ENCODE measurements at places on chromosomes 6 and 20.

GRCh38 chr6:31836474-31837368, 9.2 kb downstream of the HSPA1B start:
- no peak for DNase-seq

GRCh38 chr20:31894980-31895675, 24.7 kb downstream of the TTLL9 start:
- DNase-seq, result no peak

GRCh38 chr6:124676033-124676432, 286.2 kb upstream of the RNF217 start:
- no peak for DNase-seq

GRCh38 chr6:45473121-45473993, 95.6 kb upstream of the SUPT3H start:
- no peak for DNase-seq

- no peak for DNase-seq
Measured at GRCh38 chr6:119902681-119903080, 553.1 kb upstream of the MAN1A1 start.

DNA sequence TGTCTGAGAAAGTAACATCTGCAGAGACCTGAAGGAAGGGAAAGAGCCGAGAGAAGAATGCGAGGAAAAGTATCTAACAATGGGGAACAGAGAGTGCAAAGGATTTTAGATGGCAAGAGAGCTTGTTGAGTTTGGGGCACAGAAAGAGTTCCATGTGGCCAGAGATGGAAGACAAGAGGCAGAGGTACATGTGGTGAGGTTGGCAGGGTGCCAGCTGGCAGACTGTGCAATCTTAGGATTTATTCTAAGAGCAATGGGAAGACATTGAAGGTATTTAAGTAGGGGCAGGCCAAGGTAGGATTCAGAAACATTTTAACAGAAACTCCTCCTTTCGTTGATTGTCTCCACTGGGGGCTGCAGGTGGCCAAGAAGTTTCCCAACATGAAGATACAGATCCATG, 20.4 kb upstream of the LBP start:
- DNase-seq, result no peak

GRCh38 chr6:167797011-167797471, 29.7 kb upstream of the AFDN start:
- DNase-seq, result no peak

All from right forelimb (tissue), 1 donor.